ENCODE measurements at places on chromosomes 2 and 18.
A peak's percentile ranks its signal among the peaks of the same experiment; 100 is the strongest.

DNA sequence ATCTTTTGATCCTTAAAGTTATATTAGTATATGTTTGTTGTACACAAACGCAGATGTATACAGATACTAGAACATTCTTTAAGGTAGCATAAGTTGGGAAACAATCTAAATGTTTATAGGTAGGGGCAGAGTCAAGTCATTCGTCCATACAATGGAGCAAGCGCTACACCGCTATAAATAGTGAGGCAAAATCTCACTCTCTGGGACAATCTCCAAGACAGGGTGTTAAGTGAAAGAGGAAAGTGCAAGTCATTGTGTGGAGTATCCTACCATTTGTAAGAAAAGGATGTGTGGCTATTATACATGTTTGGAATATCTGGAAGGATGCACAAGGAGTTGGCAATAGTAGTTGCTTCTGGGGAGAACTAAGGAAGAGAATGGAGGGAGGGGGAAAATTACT, 16.2 kb upstream of the FHL2 start:
- no peak for DNase-seq

DNA sequence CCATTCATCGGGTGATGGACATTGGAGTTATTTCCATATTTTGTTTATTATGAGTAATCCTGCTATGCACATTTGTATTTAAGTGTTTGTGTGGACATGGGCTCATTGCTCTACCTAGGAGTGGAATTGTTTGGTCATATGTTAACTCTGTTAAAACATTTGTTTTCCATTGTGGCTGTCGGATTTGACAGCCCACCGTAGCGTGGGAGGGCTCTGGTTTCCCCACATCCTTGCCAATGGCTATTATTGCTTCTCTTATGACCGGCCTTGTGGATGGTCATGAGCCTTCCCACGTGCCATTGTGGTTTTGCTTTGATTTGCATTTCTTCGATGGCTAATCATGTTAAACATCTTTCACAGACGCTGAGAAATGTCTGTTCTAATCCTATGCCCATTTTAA, 92.0 kb downstream of the ZNF236 start:
- DNase-seq: no peak

DNA sequence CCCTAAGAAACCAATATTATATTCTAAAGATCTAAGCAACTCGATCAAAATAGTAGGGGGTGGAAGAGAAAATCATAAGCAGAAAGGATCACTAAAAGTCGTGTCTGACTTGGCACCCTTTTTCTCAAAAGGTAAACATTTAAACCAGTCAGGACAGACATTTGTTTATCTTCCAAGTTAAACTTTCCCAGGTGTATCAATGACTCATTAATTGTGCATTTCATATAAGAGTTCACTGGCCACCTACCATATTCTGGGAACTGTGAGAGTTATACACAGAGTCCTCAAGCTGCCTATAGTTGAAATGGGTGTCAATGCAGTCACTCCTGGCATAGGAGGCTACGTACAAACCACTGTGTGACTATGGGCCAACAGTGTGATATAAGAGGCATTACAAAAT, 4.8 kb upstream of the ACVR1 start:
- DNase-seq: no peak

GRCh38 chr2:36965751-36966369, 476 bp downstream of the STRN start:
- peak; percentile 22 for DNase-seq

- DNase-seq: no peak
Measured at GRCh38 chr18:21725201-21725600, 15.4 kb upstream of the MIB1 start.

- no peak for DNase-seq
Measured at GRCh38 chr2:39724828-39725144, 54.3 kb downstream of the THUMPD2 start.

- no peak for DNase-seq
Measured at GRCh38 chr2:160956243-160956802, 203.9 kb upstream of the TANK start.

DNA sequence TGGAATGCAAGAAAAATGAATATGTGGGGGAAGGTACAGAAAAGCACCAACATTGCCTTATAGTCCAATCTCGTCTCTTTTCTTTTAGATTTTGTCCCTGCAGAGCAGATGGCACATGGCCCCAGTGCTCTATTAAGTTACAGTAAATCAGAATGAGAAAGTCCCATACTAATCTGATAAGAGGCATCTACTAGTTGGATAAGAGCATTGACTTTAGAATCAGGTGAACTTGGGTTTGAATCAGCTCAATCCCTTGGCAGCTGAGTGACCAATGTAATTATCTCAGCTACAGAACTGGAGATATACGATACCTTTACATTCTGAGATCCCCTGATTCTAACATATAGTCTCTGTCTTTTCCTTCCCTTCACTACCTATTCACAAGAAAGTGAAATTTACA, 54.8 kb upstream of the PDE1A start:
- no peak for DNase-seq

DNA sequence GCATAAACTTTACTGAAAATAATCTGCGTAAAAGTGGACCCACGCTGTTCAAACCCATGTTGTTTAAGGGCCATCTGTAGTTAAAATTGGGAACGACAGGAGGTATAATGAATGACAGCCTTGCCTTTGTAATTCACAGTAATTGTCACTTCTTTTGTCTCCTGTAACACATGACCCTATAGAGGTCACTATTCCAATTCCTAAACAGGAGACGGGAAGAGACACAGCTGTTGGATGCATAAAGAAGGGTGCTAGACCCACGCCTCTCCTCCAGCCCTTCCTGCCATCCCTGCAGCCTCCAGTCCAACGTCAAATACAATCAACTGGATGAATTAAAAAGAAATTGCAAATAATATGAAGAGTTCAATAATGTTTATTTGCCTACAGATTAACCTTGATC, 63.1 kb upstream of the NFATC1 start:
- no peak for DNase-seq

- DNase-seq: no peak
Measured at GRCh38 chr2:95320986-95321767, 24.0 kb downstream of the KCNIP3 start.

GRCh38 chr2:190974629-190975361, 39.2 kb downstream of the STAT1 start:
- DNase-seq: no peak

DNA sequence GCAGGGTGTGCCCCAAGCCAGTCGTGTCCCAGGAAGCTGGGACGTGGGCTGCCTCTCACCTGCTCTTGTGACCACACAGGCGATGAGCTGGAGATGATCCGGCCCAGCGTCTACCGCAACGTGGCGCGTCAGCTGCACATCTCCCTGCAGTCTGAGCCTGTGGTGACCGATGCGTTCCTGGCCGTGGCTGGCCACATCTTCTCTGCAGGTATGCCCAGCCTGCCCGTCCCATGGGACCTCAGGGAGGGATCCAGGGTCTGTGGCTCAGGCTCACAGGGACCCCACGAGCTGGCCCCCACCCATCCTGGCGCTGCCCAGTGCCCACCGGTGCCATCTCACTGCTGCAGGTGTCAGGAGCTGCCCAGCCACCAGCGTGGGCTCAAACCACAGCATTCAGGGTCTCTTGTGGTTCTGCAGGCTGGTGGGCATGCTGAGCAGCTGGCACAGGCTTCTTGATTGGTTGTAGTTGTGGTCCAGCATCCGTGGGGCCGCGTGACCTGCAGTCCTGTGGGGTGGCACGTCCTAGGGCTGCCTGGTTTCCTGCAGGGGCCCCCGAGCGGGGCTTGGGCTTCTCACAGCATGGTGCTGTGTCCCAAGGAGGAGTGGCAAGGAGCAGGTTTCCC, 3.8 kb downstream of the BOK start:
- no peak for DNase-seq

DNA sequence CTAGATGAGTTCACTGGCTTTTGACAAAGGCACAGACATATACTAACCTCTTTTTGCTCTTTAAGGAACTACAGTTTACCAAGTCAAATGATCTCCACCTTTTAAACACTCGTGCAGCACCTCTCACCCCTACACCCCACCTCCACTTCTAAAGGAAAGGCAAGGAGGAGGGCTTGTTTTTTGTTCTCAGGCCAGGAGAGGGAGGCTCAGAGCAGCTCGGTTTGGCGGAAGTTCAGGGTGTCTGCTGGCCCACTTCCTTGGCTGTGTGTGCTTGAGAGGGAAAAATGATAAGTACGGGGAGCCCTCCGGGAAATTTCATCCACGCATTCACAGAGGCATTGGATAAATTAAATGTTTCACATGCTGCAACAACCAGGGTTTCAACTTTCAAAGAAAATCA, 667.9 kb downstream of the BCL11A start:
- no peak for DNase-seq

DNA sequence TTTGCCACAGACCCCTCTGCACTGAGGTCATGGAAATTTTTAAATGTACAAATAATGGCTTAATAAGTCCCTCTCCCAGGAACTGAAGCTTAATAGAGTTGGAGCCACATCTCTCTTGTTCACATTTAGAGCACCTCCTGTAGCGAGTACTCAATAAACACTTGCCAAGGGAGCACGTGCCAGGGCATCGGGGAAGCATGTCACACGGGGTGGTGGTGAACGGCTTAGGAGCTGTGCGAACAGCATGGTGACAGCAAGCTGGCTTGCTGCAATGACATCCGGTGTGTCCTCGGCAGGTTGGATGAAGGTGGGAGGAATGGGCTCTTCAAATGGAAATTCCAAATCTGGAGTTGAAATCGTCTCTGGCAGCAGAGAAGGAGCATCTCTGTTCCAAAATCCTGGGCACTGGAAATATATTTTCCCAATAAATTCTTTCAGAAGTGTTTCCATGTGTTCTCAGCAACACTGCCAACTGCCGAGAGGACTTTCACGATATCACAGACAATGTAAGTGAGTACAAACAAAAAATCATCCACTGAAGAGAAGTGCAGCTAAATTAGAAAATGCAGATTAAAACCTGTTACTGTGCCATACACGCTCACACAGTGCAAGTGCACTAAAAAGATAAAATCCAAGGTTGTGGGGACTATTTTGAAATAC, 74.1 kb downstream of the GALR1 start:
- DNase-seq: no peak
